HuH-7 (cell line): ENCODE measurements at places on chromosomes 7 and 10.

DNA sequence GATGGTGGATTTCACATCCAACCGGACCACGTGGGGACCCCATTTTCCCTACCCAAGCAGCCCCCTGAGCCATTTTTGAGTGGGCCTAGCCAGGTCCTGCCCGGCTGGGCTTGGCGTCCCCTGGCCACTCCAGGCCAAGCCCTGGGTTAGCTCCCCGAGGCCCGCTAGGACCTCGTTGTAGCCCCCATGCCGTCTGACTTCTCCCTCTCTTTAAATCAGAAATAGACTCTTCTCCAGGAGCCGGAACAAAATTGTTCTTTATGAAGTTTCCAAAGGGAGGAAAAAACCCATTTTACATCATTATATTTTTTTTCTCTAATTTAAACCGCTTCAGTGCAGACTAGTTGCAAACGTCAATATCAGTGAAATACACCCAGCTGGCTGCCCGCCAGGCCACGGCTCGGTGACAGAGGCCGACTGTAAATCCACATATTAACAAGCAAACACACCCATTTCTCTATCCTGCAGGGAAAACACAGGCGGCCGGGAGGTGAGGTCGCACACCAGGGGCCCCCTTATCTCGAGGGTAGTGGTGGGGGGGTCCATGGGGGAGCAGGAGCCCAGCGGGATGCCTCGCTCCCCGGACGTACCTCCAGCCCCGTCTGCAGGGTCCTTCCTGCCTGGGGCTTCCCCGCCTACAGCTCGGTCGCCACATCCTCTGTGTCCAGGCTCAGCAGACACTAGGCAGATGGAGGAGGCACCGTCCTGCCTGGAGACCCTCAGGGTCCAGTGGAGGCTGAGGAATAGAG is 72.7 kb downstream of the ELFN1 start:
- DNase-seq = peak; percentile 82

GRCh38 chr7:25843467-25843866 is 308.5 kb upstream of the NFE2L3 start:
- no peak for DNase-seq

DNA sequence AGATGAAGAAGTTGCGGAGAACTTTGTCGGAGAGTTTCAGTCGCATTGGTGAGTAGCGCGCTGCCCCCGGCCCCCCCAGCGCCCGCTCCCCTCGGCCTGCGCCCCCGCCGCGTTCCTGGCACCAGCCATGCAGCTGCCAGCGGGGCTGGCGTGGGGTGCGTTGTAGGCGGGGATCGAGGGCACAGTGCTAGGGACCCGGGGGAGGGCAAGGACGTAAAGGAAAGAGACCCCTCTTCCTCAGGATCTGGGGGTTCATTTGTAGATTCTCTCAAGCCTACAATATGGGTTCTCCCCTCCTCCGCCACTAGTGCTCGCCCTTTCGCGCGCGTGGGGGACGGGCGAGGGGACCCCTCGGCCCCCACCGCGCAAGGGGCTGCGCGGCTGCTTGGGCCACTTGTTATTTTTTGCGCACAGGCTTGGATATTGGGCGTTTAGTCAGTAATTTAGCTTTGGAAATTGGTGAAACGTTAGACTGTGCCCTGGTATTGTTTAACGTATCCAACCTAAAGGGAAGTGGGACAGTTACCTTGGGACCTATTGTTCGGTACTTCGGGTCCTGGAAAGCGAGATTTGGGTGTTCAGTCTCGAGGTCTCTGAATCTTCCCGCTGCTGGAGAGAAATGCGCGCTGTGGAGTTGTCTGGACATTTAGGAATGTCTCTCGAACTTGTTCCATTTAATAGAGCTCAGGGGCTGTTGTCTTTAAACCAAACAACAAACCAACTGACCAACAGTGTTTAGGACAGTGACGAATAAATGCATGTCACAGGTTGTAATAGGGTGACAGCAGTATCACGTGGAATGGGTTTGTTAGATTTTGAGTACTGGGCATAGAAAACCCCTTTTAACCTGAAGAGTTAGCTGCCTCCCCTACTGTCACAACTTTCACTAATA is 796 bp downstream of the CDK14 start:
- DNase-seq = peak; percentile 32

GRCh38 chr7:3103614-3104398 is 60.1 kb upstream of the CARD11 start:
- no peak for DNase-seq

GRCh38 chr10:128078136-128078969 is 47.9 kb downstream of the MKI67 start:
- peak; percentile 76 for DNase-seq

DNA sequence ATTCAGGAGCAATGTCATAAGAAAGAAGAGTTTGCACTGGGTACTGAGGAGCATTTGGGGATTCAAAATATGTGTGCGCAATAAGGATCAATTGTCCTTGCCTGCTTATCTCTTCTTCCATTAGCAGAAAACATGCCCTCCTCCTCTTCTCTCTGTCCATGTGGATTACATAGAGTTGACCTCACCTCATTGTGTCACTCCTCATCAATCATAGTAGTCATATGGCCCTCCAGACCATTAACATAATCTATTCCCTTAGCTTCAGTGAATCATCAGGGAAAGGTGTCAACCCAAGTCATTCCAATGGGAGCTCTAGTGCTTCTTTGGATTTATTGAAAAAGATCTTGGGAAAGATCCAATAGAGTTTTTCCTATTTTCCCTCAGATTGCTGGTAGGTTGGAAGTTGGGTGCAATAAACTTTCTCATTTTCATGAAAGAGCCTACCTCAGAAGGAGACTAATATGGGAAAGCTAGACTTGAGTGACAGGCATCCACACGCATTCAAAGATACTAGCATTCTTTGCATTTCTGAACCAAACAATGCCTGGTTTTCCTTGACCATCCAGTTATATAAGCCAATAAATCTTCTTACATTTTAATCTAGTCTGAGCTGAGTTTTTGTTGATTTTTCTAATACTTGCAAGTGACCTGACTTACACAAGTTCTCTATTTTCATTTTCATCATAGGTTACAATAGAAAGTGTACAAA is 71.5 kb upstream of the FAM13C start:
- DNase-seq = no peak

DNA sequence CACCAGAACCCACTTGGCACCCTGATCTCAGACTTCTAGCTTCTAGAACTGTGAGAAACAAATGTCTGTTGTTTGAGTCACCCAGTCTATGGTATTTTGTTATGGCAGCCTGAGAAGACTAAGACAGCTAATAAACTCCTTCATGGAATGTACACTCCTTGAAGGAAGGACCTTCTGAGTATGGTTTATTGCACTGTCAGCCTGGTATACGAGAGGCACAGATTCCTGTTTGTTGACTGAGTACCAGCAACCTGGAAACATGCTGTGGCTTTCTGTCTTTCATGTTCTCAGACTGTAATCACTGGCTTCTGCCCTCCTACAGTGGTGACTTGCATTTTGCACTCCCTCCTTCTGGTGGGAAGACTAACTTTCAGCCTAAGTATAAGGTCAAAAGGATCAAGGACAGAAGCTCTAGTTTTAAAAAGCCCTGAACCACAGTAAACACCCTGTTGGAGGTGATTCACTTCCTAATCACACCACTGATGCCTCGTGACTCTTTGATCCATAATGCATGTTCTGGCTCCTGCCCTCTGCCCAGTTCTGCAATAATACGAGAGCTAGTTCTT is 319.0 kb upstream of the NPSR1 start:
- no peak for DNase-seq

DNA sequence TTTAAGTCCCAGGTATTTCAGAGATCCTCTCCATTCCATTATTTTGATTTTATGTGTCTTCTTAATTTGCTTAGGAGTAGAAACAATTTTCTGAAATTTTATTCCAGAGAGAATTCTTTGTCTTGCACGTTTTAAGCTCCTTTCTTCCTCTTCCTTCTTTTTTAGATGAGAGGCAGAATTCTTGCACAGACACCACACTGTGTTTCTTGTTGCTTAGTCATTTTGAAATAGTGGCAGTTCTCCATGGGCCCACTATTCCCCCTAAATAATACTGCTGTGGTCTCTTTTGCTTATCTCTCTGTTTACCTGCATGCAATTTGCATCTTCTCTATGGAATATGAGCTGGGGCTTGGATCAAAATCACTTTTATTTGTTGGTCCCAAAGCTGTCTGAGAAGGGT is 54.3 kb upstream of the WAC start:
- no peak for DNase-seq

- no peak for DNase-seq
These were observed 78.1 kb upstream of the VWDE start for GRCh38 chr7:12481722-12482121.

GRCh38 chr10:117169480-117169879 is 27.8 kb upstream of the KCNK18 start:
- no peak for DNase-seq

- no peak for DNase-seq
These were observed 59.3 kb downstream of the MKI67 start for GRCh38 chr10:128066870-128067382.

GRCh38 chr10:6296828-6297251 is 94.1 kb downstream of the PFKFB3 start:
- no peak for DNase-seq

GRCh38 chr7:142391191-142391992 is 133.5 kb upstream of the PRSS58 start:
- peak; percentile 21 for DNase-seq

- DNase-seq = no peak
These were observed 23.6 kb downstream of the ASB15 start for GRCh38 chr7:123625254-123625653.

GRCh38 chr10:70832852-70833528 is 17.2 kb downstream of the SGPL1 start:
- DNase-seq = no peak

DNA sequence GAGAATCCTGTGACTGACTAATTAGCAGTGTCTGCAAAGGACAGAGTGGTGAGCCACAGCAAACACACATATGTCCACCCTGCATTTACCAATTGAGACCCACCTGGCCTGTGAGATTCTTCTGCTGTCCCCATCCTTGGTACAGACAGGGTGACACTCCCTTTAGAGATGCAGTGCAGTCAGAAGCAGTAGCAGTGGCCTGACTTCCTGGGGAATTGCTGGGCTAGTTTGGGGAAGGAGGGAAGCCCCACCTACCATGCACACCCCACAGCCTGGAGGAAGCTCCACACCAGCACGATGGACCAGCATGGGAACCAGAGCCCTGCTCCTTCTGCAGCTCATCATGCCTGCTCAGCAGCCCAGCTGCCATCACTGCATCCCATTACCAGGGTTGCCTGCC is 924.9 kb upstream of the ZNF722 start:
- DNase-seq = no peak

DNA sequence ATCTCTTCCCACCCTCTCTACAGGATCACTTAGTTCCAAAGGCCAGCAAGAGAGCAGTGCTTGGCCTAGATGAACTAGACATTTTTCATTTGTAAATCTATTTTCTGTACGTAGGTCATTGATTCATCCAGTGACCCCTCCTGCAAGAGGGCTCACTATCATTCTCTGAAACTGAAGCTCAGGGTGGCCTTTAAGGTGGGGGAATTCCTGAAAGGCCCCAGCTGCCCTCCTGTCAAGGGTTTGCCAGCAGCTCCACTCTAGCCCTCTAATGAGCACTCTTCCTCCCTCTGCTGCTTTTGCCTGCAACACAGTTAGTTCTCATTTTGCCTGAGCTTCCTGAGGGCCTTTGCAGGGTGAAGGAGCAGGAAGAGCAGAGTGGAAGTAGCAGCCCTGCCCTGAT is 41.2 kb downstream of the LRRC18 start:
- DNase-seq = no peak

DNA sequence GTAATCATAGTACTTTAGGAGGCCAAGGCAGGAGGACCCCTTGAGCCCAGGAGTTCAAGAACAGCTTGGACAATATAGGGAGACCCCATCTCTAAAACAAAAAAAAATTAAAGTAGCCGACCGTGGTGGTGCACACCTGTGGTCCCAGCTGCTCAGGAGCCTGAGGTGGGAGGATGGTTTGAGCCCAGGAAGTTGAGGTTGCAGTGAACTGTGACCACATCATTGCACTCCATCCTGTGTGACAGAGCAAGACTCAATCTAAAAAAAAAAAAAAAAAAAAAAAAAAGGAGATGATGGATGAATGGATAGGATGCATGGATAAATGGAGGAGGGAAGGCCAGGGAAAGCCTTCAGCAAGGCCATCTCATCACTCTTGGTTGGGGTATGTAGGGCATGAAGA is 33.4 kb upstream of the BMPR1A start:
- DNase-seq = no peak

- DNase-seq = no peak
These were observed 61.2 kb downstream of the CDCA7L start for GRCh38 chr7:21884496-21884895.

- no peak for DNase-seq
These were observed 27.4 kb downstream of the LRRC4 start for GRCh38 chr7:128003787-128004186.

- DNase-seq = no peak
These were observed 12.2 kb downstream of the PTN start for GRCh38 chr7:137331378-137331777.

- DNase-seq = no peak
These were observed 9.3 kb downstream of the TCAF1 start for GRCh38 chr7:143892527-143893300.

- DNase-seq = no peak
These were observed 619.6 kb downstream of the PARD3 start for GRCh38 chr10:34195364-34196057.

DNA sequence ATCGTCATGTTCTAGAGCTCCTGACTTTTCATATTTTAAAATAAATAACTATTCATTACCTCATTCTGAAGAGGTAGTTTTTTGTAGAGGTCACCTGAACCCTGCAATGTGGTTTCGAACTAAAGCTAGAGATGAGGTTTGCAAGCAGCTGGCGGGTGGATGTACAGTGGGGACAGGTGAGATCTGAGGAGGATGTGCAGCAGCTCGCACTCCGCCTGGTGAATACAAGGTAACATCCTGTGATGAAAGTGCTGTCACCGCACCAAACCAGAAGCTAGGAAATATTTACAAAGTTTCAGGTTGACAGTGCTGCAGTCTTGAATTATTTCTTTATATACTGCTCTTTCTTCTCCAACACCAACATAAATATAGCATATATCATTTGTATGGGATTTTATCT is 26.5 kb downstream of the NDUFB2 start:
- DNase-seq = no peak

DNA sequence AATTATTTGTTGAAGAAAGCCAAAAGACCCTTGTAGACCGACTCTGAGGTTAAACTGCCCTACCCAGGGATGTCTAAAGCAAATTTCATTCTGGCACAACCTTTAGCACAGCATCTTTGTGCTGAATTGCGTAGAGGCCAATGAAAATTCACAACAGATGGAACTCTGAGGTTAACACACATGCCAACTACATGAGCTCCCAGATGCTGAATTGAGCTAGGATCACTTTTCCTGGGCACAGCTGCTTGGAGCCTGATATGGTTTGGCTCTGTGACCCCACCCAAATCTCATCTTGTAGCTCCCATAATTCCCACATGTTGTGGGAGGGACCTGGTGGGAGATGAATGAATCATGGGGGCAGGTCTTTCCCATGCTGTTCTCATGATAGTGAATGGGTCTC is 158.0 kb upstream of the PTN start:
- DNase-seq = no peak

DNA sequence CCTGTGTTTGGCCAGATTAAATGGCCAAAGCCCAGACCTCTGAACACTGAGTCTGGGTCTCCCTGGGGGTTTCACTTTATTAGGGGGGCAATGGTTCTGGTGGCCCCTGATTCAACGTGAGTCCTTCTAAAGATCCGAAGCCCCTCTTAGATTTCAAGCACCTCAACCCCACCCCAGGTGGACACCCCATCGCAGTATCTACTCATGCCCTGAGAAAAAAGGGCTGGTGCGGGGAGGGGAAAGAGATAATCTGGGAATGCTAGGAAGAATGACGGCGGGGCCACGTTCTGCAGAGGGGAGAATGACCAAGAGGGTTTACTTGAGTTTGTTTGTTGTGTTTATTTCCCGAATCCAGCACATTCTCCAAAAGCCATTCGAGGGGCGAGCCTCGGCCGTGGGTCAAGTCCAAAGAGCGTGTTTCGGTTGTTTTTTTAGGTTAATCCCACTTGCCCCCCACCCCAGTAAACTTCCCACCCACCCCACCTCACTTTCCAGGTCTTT is 832 bp downstream of the PDLIM1 start:
- no peak for DNase-seq
